IMR-90 (cell line): ENCODE measurements at places on chromosomes 2 and 18. TPM values are rescaled to one million over a fixed set of nuclear protein-coding genes. Genes with fewer than 3 reads are reported as not detected.
A peak's percentile ranks its signal among the peaks of the same experiment; 100 is the strongest.

The PARD3B gene
- total RNA-seq = 15.3 and 15.6 TPM in 2 replicates

DNA sequence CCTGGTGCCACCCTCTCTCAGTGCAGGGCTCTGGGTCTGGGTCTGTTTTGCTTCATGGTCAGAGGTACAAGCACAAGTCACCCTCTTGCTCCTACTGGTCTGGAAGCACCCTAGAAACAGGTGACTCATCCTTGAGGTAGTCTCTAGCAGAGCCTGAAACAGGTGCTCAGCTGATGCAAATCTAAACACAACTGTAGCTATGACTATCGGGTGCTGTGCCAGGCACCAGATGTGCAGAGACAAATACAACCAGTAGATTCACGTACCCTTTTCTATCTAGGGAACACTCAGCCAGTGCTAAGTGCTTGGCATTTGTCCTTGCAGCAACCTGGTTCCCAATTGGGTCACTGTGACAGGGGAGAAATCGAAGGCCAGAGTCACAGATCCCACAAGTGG is 140.9 kb upstream of the MYCN start:
- no peak for DNase-seq

The APLF gene
- 2.3 and 3.3 TPM in 2 replicates for total RNA-seq

DNA sequence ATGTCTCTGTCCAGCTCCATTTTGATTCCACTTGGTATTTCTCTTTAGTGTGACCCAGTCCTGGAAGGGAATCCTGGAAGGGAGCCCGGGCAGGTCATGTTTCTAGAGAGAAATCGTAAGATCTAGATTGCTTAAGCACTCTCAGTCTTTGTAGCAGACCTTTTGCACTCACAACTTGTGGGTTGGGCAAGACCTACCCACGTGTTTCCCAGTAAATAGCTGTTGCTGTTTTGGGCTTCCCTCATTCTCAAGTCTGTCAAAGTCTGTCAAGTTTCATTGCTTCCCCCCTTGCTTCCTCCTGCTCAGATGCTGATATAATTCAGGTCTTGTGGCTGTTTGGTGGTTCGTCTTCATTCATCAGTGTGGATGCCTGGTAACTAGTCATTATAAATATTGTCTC is 17.4 kb upstream of the NEMP2 start:
- DNase-seq = no peak

- DNase-seq = no peak
Measured at GRCh38 chr2:216392945-216393840, 19.1 kb upstream of the SMARCAL1 start.

- DNase-seq = no peak
Measured at GRCh38 chr2:97741686-97742085, 28.3 kb downstream of the ZAP70 start.

The GYPC gene
- 53.4 and 53.6 TPM in 2 replicates for total RNA-seq

GRCh38 chr2:197358931-197359330 is 48.4 kb upstream of the ANKRD44 start:
- peak; percentile 33 for DNase-seq

DNA sequence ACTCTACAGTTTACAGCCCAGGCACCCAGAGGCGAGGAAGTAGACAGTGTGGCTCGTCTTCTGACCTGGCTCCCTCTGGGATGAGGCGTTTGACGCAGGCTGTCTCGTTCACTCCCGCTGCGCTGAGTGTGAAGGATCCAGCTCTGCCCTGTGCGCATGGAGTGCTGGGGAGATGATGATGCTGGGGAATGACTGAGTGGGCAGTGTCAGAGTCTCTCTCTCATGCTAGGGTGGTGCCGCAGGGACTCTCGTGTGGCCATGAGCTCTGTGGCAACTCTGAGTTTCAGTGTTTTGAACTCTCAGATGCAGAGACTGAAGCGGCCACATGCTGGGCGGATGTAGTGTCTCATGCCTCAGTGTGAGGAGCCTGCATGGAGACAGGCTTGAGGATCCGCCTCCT is 118.4 kb upstream of the TPO start:
- DNase-seq = no peak
